Lung (tissue), 17 donors: ENCODE measurements at places on chromosomes 16 and 17. TPM values are rescaled to one million over a fixed set of nuclear protein-coding genes. Genes with fewer than 3 reads are reported as not detected.

Gene CIBAR2
- 11.8 TPM for polyA plus RNA-seq

Gene HDAC5
- 39.0 TPM for polyA plus RNA-seq

Gene KCNH6
- polyA plus RNA-seq, result 0.05 TPM

Gene MPV17L
- 1.1 TPM for polyA plus RNA-seq

Gene ADAM11
- polyA plus RNA-seq, result 0.15 TPM

Gene KRT222
- polyA plus RNA-seq, result 0.26 TPM

Gene TVP23A
- 0.22 TPM for polyA plus RNA-seq

Gene KRTAP4-8
- polyA plus RNA-seq, result not detected

Gene TP53TG3F
- polyA plus RNA-seq, result not detected

Gene SYNGR2
- 212 TPM for polyA plus RNA-seq

Gene KRTAP3-1
- polyA plus RNA-seq, result not detected
